DMS153 (cell line): ENCODE measurements at places on chromosomes 2 and 18.

DNA sequence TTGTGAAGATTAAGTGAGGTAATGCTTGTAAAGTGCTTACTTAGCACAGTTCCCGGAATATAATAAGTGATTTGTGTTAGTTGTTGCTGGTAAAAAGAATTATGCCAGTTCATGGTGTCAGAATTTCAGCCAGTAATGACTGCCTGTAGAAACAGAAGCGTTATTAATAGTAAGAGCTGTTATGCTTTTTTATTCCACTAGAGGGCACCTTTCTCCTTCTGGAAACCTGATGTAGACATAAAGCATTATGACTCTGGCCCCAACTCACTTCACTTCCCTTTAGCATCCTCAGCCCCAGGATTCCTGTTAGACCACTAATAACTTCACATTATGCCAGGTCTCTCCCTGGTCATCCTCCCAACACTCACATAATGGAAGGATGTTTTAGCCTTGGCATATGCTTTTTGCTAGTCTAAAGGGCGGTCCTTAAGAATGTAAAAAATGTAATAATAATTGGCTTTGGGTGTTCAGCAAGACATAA is 34.9 kb downstream of the C18orf54 start:
- DNase-seq, result no peak

DNA sequence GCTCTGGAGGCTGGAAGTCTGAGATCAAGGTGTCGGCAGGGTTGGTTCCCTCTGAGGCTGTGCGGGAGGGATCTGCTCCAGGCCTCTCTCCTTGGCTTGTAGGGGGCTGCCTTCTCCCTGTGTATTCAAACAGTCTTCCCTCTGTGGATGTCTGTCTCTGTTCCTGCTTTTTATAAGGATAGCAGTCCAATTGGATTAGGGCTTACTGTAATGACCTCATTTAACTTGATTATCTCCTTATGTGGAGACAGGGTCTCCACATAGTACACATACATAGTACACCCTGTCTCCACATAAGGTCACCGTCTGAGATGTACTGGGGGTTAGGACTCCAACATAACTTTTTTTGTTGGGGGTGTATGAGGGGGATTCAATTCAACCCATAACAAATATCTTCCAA is 30.5 kb downstream of the TCF7L1 start:
- DNase-seq, result no peak

GRCh38 chr2:110832740-110833139 is 100.4 kb downstream of the ACOXL start:
- peak; percentile 8 for DNase-seq

DNA sequence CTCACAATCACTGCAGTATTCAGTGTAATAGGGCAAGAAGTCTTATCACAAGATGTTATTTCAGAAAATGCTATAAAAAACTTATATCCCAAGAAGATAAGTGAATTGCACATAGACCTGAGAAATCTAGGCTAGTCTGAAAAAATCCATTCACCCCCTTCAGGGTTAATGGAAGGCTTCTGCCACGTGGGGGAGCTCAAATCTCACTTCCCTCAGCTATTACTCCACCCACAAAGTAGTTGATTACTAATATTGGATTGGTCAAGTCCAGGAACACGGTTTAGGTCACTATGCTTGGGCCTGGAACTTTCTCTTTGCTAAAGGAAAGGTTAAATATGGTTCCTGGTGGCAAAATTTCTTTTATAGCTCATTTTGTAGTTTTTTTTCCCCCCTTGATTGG is 51.2 kb upstream of the ADAM23 start:
- no peak for DNase-seq

- no peak for DNase-seq
These were observed 37.2 kb upstream of the HPCAL1 start for GRCh38 chr2:10265329-10266132.

DNA sequence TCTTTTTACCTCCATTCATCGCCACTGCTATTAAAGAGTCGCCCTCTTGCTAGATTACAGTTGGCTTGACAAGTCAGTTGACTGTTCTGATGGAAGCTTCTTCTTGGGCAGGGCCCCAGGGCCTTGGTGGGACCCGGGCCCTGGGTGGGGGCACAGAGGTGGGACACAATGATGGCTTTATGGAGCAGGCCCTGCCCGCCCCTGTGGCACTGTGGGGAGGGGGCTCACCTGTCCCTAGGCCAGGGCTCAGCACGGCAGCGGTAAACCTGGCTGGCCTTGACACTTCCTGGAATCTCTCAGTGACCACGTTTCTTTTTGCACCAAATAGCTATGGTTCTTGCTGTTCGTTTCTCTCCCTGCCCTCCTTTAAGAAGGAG is 4.9 kb upstream of the HS6ST1 start:
- no peak for DNase-seq

- DNase-seq, result no peak
These were observed 22.3 kb downstream of the ZCCHC2 start for GRCh38 chr18:62545098-62545497.

DNA sequence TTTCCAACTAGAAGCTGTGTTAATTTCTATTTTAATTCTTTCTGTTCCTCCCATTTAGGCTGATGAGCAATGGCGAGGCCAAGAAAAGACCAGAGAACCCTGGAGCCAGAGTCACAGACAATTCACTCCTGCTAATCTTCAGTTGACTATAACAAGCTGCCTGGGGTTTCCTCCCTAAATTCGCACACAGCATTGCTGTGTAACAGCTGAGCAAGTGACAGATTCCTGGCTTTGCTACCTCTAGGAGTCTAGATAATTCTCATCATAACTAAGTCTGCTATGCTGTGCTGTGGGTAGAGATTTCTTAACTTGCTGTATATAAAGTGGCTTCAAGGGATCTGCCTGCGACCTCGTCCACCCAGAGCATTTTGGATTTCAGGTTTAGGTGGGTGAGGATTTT is 131.3 kb upstream of the REV1 start:
- DNase-seq, result no peak

DNA sequence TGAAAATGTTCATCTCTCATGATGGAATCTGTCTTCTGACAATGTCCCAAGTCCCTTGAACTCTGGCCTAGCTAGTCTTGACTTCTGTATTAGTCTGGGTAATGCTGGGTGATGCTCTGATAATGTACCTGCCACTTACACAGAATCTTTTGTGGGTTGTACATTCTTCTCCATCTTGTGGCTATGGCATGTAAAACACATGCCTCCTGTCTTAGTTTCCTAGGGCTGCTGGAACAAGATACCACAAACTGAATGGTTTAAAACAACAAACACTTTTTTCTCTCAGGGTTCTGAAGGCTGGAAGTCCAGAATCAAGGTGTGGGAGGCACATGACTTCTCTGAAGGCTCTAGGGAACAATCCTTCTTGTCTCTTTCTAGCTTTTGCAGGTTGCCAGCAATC is 57.1 kb downstream of the RAPGEF4 start:
- DNase-seq, result no peak

- DNase-seq, result no peak
These were observed 9.5 kb downstream of the NFATC1 start for GRCh38 chr18:79405019-79405780.

DNA sequence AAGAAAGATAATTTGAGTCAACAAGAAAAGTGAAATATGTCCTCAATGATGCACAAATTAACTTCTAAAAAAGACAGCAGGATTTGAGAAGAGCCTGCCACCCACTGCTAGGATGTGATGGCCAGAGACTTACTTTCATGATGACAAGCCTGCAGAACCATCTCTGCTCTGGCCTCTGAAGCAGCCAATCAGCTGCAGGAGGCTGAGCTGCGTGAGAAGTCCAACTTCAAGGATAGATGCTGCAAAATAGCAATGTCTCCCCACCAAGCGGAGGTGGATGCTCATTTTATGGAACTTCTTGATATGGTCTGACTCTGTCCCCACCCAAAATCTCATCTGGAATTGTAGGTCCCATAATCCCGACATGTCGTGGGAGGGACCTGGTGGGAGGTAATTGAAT is 53.1 kb downstream of the CYRIA start:
- DNase-seq, result no peak

GRCh38 chr2:212938144-212938793 is 213.1 kb downstream of the IKZF2 start:
- no peak for DNase-seq

- peak; percentile 69 for DNase-seq
These were observed 96.0 kb downstream of the INHBB start for GRCh38 chr2:120441744-120442471.

- DNase-seq, result peak; percentile 27
These were observed 682 bp upstream of the LNPK start for GRCh38 chr2:176002688-176003210.

- no peak for DNase-seq
These were observed 1.2 kb downstream of the STON1 start for GRCh38 chr2:48531141-48531648.

DNA sequence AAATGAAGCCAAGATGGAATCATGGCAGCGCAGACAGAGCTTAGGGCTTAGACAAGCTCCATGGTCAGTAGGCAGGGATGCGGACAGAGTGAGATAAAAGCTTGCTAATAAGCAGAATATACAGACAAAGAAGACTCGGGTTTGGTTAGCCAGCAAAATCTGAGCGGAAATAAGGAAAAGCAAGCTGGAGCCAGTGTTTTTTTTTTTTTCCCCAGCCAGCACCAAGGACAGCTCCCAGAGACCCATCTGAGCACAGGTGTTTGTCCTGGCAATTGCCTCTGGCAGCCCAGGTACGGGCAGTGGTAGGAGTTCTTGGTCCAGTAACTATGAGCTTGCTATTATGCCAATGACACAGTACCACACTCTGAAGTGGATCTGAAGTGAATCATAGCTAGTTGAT is 187.6 kb downstream of the ADCYAP1 start:
- DNase-seq, result no peak

GRCh38 chr2:189115126-189115525 is 64.4 kb downstream of the COL5A2 start:
- no peak for DNase-seq

DNA sequence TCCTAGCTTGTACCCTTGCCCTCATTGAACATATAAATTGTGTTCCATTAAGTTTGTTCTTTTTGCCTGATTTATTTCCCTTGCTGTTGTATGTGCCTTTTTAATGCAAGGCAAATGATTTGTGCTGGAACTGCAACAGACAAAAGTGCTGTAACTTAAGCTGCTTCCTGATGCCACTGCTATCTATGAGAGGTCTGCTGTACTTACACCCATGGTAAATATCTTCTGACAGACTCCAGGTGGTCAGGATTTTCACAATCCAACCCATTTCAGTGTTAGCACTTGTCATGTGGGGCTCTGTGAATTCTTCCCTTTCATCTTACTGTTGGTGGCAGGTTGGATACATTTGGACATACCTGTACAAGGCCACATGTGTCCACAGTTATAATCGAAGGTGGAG is 63.5 kb downstream of the ARHGAP15 start:
- DNase-seq, result no peak

- no peak for DNase-seq
These were observed 3.4 kb downstream of the MAP4K3 start for GRCh38 chr2:39433586-39434195.

GRCh38 chr2:32683520-32684086 is 55.8 kb downstream of the TTC27 start:
- no peak for DNase-seq

- DNase-seq, result no peak
These were observed 3.9 kb downstream of the RND3 start for GRCh38 chr2:150483532-150483931.

DNA sequence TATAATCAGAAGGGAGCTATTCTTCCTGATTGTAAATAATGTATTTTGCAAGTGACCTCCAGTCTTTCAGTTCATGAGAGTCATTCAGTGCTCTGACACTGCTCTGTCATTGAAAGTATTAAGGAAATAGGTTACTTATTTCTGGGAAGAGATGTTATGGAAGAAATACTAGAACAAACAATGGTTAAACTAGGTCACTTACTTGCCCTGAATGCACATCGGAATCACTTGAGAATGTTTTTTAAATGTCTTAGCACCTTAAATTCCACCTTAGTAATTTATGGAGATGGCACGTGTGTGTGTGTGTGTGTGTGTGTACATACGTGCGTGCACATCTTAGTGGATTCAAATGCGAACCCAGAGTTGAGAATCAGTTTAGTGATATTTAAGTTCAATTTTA is 126.6 kb upstream of the KCNH7 start:
- no peak for DNase-seq

GRCh38 chr2:174662859-174663258 is 65.3 kb upstream of the WIPF1 start:
- no peak for DNase-seq

- DNase-seq, result no peak
These were observed 777.8 kb upstream of the RAB6C start for GRCh38 chr2:129201696-129202095.

GRCh38 chr2:109376796-109377495 is 236.8 kb downstream of the SEPTIN10 start:
- no peak for DNase-seq

- no peak for DNase-seq
These were observed 140.7 kb upstream of the ALKAL2 start for GRCh38 chr2:428591-428990.

- peak; percentile 38 for DNase-seq
These were observed 54.8 kb upstream of the CREB1 start for GRCh38 chr2:207474863-207475485.

DNA sequence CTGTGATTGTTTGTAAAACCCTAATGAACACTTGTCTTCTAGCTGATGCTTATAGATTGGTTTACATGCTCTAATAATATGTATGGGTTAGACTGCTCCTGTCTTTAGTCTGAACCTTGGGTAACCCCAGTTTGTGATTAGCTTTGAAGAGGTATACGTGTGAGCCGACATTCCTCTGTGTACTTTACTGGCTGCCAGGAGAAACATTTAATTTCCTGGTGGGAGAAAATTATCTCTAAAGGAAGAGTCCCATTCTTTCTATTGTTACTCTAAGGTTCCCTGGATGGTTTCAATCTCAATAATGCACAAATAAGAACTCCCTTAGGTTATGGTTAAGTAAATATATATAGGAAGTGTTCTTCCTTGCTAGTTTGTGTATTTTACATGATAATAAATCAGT is 143.6 kb upstream of the ZSWIM2 start:
- DNase-seq, result no peak

GRCh38 chr2:206442833-206443734 is at the start of gene ADAM23:
ADAM23 (plus strand) TSS chr2:206443532; CDS start chr2:206443867, 335 bp downstream.
- peak; percentile 43 for DNase-seq

DNA sequence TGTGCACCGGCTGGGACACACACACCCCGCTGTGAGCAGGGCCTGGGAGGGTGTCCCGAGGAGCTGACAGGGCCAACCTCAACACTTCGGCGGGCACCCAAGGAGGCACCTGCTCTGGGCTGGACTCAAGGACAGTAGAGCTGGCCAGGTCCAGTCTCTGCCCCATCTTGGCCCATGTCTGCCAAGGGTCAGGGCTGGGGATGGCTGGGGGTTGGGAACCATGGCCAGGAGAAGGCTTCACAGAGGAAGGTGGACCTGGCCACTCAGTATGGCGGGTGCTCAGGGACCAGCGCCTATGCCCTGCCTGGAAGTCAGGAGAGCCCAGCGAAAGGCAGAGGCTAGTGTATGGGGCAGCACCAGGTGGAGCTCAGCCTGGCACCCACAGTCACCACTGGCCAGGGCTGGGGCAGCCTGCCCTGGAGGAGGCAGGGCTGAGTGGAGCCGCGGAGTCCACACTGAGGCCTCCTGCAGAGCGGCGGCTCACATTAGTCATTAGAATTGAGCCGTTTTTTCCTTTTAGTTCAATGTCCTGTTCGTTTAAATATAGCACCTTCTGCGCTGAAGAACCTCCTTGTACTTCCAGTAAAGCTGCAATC is 4.2 kb downstream of the ERFE start:
- DNase-seq, result no peak
